ENCODE measurements at places on chromosomes 11 and 22.

DNA sequence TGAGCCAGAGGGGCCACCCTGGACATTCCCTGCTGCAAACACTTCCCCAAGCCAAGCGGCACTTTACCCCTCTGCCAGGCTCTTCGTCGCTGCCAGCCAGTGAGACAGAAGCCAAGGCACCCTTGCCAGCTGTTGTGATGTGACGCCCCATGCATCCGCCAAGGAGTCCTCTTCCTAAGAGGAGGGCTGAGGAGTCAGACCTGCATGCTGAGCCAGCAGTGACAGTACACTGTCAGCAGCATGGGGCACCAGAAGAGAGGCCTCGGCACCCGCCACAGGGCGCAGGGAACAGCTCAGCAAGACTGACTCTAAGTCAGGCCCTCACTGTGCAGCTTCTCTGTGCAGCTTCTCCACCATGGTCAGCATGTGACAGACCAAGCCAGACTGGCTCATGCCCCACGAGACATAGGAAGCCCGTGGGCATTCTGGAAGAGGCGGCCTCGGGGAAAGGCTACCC lies 26.4 kb downstream of the VPS37C start:
- DNase-seq, result no peak

- DNase-seq, result no peak
Measured at GRCh38 chr22:24455039-24455438, 27.6 kb downstream of the ADORA2A start.

- no peak for DNase-seq
Measured at GRCh38 chr11:74004759-74005615, 3.9 kb downstream of the UCP3 start.

- no peak for DNase-seq
Measured at GRCh38 chr11:19775622-19776021, 63.0 kb downstream of the NAV2 start.

DNA sequence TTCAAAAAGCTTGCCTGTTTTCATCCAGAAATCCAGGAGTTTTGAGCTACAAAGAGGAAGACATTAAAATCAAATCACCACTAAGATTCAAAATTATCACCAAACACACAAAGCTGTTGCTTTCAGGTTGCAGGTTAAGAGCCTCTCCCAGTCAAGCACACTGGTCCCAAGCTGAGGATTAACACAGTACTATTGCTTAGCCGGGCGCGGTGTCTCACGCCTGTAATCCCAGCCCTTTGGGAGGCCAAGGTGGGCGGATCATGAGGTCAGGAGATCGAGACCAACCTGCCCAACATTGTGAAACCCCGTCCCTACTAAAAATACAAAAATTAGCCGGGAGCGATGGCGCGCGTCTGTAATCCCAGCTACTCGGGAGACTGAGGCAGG lies 1165.1 kb downstream of the LRRC4C start:
- no peak for DNase-seq

DNA sequence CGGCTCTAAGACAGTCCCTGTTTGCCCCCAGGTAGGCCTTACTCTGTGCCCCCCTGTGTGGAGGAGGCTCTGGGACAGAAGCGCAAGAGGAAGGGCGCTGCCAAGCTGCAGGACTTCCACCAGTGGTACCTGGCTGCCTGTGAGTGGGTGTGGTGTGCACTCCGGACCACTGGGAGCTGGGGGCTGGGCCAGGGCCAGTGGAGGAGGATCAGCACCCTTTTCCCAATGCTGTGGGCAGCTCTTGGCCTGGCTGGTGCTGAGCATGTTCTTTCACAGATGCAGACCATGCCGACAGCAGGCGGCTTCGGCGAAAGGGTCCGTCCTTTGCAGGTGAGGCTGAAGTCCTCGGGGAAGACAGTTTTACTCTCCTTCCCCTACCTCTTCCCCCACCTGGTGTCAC lies 3.7 kb downstream of the SCO2 start:
- DNase-seq, result no peak

DNA sequence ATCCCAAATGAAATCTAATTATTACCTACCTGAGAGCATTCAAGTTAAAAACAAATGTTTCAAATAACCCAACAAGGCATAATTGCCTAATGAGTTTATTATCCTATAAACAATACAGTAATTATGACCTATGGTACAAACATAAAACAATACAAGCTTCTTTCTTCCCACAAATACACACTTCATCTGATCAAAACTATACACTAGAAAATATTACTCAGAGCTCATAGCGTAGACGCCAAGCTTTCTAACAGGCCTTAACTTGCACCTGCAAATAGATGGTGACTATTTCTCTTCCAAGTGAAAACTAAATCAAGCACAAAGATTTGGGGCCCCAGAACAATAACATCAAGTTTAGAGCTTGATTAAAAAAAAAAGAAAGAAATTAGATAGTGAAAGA lies 78.1 kb downstream of the SOX6 start:
- DNase-seq, result no peak

- DNase-seq, result no peak
Measured at GRCh38 chr11:68053981-68054812, 15.4 kb downstream of the TCIRG1 start.

DNA sequence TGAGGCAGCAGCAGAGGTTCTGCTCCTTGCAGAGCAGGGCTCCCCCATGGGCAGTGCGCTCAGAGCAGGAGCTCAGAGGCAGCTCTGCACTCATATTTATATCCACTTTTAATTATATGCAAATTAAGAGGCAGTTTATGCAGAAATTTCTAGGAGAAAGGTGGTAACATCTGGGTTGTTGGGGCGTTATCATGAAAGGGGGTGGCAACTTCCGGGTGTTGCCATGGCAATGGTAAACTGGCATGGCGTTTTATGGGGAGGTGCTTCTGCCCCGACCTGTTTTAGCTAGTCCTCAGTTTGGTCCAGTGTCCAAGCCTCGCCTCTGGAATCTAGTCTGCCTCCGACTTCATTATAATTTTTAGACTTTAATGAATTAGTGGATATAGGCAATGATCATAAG lies 1191.7 kb downstream of the TBC1D22A start:
- no peak for DNase-seq

DNA sequence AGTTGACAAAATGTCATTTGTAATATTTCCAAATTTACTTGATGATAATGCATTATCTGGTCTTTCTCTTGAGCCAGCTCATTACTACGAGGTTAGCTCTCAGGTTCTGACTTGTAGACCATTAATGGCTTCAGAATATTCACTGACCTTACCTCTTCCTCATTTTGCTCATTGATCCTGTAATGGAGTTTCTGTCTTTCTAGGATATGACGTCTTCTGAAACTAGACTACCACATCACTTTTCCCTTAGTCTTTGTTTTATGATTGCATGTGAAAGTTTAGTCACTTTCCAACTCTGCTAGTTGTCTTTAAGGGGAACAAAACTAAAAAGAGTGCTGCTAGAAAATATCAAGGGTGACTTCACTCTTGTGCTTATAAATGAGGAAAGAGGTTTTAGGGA lies 697.6 kb downstream of the JRKL start:
- DNase-seq, result no peak

- peak; percentile 93 for DNase-seq
Measured at GRCh38 chr11:119793335-119793984, 64.5 kb upstream of the NECTIN1 start.

DNA sequence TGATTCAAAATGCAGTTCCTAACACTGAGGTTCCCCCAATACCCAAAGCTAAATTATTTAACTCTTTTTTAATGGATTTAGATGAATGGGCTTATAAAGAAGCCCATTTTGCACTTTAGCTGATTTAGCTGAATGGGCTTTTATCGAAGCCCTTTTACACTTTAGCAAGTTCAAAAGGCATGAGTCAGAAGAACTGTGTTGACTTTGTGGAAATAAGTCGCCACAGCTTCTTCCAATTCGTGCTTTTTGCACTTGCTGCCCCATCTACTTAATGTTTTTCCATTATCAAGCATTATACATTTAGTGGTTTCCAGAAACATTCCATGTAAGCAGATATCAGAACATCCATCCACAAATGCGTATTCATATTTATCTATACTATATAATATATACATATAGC lies 20.5 kb upstream of the GRIA4 start:
- no peak for DNase-seq

DNA sequence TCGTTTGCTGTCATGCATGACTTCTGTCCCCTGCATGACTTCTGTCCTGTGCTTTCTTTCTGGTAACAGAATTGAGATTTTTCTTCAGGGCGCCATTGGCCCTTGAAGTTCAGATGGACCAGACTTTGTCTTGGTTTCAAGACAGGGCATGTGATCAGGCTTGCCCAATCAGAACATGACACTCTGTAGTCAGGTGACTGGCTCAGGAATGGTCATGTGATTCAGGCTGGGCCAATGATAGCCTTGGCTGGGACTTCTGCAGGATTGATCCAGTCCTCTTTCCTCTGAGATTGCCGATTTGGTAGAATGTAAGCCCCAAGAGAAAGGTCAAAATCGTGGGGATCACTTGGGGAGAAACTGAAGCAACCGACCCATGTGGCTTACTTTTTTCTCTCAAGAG lies 90.5 kb upstream of the ALX4 start:
- no peak for DNase-seq

- no peak for DNase-seq
Measured at GRCh38 chr22:36409911-36410756, 22.4 kb upstream of the MYH9 start.

- no peak for DNase-seq
Measured at GRCh38 chr11:47389577-47390421, 11.5 kb upstream of the SPI1 start.

GRCh38 chr11:32153747-32154146 lies 62.9 kb downstream of the RCN1 start:
- DNase-seq, result no peak

DNA sequence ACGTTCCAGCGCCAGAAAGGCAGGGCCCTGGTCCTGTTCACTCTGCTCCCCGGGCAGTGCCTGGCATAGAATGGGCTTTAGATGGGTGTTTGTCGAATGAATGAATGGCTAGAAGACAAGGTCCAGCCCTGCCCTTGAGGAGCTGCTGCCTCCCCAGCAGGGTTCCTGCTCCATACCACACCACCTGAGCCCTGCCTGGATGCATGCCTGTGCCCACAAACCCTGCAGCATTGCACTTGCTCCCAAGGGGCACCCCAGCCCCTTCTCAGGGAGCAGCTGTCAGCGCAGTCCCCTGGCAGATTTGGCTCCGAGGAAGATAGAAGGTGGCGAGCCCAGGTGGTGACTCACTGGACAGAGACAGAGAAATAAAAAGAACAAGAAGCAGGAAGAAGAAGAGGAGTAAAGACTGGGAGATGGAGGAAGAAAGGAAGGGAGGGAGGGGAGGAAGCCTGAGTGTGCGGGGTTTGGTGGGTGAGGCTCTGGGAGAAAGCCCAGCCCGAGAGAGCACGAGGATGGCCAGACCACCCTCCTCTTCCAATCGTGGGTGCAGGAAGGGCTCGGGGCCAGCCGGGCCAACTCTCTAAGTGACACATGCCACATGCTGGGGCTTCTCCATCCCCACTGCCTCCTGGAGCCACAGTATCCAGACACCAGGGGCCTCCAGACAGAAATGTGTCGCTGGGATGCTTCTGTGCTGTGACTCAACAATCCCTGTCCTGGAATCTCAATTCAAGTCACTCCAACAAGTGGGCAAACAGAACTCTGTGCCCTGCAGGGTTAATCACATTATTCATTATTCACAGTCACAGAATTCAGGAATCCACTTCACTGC lies 1474.3 kb downstream of the BRD1 start:
- no peak for DNase-seq

GRCh38 chr11:91158891-91159537 lies 936.2 kb upstream of the CHORDC1 start:
- DNase-seq, result no peak

DNA sequence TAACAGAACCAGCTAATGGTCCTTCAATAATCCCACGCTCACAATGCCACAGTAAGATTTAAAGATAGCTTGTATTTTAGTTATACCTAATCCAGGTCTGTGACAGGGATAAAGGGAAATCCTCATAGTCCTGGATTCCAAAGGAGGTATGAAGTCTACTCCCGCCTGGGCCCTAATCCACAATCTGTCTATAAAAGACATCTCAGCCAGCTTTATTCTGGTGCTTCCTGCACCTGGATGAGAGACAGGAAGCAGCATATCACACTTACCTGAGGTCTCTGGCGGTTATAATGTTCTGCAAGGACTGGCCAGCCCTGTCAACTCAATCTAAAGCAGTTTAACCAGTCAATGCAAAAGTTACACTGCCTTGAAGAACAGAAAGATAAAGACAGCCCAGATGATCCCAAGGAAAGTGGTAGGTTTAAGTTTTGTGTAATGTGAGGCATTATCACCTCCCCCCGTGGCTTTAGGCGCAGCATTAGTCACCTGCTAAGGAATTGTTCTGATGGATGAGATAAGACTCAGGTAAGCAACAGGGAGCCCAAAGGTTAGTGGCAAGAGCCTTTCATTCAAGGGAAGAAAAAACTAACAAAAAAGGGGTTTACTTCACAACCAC lies 57.6 kb downstream of the PLEKHA7 start:
- DNase-seq, result no peak

GRCh38 chr11:16081382-16082094 lies 274.8 kb downstream of the SOX6 start:
- DNase-seq, result no peak

GRCh38 chr22:18085188-18085587 lies 7.4 kb downstream of the PEX26 start:
- peak; percentile 42 for DNase-seq

DNA sequence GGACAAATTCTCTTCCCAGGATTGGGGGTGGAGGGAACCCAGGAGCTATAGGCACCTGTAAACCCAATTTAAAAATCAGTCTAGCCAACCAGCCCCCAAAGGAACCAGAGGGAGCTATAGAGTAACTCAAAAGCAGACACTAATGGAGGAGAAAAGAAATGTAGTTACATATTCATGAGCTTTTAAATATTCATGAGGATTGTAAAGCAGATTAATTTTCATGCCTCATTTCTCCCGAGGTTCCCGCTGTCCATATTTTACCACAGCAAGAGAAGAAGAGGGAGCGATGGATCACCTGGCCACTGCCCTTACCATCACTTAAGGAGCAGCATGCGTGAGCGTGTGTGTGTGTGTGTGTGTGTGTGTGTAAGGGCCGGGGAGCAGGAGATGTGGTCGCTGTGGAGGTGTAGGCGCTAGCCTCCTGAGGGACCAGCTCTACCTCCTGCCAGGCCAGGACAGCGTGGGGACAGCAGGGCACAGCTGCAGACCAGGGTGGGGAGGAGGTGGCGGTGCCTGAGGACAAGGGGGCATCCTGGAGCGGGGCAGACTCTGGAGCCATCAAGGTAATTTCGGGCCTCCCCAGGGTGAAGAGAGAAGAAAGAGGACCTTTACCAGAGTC lies 100.7 kb upstream of the THY1 start:
- no peak for DNase-seq

- no peak for DNase-seq
Measured at GRCh38 chr11:128412847-128413791, 174.2 kb downstream of the ETS1 start.

DNA sequence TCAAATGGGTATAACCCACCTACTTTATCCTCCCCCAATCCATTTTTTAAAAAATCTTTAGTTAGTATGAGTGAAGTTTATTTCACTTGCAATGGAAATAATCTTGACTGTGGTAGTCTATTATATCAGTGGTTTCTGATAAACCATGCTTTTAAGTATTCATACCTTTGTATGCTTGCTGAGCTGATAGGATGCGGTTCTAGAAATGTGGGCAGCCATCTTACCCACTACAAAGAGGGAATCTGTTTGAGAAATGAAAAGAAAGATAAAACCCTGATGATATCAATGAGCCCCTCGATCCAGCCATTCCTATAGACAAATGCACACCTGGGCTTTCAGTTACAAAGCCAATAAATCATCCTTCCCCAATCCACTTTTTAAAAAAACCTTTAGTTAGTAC lies 13.8 kb upstream of the PVALB start:
- no peak for DNase-seq

Measured in GM03348 (cell line).